ENCODE measurements at places on chromosomes 11 and 22.

DNA sequence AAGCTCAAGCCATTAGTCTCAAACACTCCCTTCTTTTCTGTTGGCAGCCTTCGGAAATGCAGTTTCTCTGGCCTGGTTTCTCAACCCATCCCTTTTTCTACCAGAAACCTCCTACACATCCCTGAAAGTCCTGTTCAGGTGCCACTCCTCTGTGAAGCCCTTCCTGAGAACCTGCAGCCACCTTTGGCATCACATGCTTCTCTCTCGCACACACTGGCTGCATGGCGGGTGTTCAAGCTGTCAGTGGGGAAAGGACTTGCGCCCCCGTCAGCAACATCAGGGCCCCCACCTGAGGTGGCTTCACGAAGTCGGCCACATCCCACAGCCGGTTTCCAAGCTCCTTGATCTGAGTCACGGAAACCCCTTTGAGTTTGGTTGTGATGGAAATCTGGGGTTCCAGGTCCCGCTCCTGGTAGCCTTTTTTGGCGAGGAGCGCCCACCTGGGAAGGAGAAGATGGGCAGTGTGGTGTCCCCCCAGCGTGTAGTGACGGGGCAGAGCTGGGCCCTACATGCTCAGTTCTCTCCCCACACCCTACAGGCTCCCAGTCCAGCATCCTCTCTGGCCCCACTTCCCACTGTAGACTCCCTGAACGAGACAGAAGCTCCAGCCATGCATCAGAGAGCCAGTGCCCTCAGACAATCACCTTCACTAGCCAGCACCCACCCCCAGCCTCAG is 1.7 kb upstream of the LRRC74B start:
- DNase-seq = no peak

GRCh38 chr22:45777046-45777851 is 105.6 kb downstream of the ATXN10 start:
- DNase-seq = no peak

DNA sequence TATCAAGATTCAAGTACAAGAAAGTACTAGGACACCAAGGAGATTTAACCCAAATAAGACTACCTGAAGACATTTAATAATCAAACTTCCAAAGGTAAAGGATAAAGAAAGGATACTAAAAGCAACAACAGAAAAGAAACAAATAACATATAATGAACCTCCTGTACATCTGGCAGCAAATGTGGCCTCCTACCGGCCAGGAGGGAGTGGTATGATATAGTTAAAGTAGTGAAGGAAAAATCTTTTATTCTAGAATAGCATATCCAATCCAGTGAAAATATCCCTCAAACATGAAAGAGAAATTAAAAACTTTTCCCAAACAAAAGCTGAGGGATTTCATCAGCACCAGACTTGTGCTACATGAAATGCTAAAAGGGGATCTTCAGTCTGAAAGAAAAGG is 104.7 kb upstream of the GUCY1A2 start:
- no peak for DNase-seq

GRCh38 chr11:105790840-105791239 is 181.0 kb downstream of the GRIA4 start:
- DNase-seq = no peak

DNA sequence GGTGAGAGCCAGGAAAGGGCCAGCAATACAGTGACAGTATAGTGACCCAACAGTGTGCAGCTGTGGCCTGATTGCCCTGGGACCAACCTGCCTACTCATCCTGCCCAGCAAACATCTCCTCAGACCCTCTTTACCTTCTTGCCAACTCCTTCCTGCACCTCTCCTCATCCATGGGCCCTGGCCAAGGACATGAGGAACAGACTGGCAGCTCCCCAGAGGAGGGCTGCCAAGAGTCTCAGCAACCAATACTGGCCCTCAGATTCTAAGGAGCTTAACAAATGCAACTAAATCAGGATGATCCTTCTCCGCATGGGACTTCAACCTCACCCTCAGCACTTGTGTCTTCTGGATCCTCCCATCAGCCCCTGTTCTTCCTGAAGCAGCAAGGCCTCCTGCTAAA is 77.0 kb downstream of the RPL27A start:
- DNase-seq = peak; percentile 8

DNA sequence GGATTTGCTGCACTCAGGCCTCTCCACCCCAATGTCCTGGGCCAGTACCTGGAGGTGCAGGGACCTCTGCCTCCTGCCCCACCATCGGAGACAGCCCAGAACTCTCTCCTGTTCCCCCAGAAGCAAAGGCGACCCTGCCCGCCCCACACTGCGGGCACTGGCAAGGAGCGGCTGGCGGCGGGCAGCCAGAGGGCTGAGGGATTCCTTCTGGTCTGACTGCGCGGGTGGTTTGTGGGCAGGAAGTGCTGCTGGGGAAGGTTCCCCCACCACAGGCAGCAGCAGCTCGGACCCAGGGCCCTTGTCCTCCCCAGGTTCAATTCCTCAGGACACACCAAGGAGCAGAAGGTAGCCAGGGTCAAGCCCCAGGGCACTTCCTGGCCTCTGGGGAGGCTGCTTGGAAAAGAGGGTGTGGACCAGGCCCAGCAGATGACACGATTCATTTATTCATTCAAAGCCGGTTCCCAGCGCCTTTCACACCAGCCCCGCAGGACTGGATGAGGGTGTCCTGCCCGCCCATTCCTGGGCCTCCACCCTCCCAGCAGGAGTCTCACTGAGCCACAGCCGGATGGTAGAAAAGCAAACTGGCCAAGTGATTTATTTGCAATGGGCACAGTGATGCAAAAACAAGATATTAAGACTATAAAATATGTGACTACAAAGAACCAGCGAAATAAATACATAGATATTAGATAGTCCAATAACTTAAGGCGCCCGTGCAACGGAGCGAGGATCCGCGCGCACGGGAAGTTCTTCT is 1.2 kb downstream of the PHLDA2 start:
- DNase-seq = no peak

GRCh38 chr22:24725736-24726135 is 48.8 kb downstream of the PIWIL3 start:
- no peak for DNase-seq

- DNase-seq = peak; percentile 58
Observed at GRCh38 chr11:19679952-19680828, 32.4 kb upstream of the NAV2 start.

GRCh38 chr11:65211293-65212105 is 29.8 kb downstream of the CAPN1 start:
- no peak for DNase-seq

GRCh38 chr11:66314561-66315497 is 2.0 kb downstream of the CD248 start:
- DNase-seq = no peak
